NCI-H524 (cell line): ENCODE measurements at places on chromosomes 1 and 21.
A peak's percentile ranks its signal among the peaks of the same experiment; 100 is the strongest.

DNA sequence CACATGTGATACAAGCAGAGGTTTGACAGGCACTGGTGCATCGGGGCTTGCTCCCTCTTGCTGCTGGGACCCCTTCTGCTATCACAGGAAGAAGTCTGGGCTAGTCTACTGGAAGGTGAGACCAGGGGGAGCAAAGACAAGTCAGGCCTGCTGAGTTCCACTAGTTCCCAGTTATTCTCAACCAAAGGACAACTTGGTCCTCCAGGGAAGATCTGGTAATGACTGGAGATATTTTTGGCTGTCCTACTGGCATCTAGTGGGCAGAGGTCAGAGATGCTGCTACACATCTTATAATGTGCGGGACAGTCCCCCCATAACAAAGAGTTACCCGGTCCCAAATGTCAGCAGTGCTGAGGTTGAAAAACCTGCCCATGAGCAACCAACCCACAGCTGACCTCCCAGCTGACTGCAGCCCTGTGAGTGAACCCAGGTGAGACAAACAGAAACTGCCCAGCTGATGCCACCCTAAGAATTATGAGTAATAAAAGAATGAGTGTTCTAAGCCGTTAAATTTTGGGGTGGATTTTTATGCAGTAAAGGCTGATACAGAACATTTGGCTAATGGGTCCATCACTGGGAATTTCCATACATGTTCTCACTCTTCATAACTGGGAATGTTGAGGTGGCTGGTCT is 71.6 kb downstream of the NENF start:
- DNase-seq = no peak

GRCh38 chr1:51097171-51097570 is 4.9 kb upstream of the C1orf185 start:
- DNase-seq = no peak

DNA sequence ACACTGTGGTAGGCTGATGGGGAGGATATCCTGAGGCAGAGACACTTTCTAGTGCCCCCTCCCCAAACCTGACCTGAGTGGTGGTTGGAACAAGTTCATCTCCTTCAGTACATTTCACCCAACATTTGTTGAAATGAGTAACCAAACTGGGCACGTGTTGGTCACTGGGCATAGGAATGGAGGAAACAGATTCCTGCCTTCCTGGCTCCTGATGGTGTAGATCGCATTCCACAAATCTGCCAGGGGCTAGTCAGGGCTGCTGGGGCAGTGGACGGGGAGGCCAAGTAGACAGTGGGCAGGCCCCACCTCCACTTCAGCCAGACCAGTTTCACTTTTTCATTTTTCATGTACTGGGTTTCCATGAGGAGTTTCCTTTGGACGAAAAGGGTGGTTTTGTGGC is 16.5 kb upstream of the ALX3 start:
- no peak for DNase-seq

DNA sequence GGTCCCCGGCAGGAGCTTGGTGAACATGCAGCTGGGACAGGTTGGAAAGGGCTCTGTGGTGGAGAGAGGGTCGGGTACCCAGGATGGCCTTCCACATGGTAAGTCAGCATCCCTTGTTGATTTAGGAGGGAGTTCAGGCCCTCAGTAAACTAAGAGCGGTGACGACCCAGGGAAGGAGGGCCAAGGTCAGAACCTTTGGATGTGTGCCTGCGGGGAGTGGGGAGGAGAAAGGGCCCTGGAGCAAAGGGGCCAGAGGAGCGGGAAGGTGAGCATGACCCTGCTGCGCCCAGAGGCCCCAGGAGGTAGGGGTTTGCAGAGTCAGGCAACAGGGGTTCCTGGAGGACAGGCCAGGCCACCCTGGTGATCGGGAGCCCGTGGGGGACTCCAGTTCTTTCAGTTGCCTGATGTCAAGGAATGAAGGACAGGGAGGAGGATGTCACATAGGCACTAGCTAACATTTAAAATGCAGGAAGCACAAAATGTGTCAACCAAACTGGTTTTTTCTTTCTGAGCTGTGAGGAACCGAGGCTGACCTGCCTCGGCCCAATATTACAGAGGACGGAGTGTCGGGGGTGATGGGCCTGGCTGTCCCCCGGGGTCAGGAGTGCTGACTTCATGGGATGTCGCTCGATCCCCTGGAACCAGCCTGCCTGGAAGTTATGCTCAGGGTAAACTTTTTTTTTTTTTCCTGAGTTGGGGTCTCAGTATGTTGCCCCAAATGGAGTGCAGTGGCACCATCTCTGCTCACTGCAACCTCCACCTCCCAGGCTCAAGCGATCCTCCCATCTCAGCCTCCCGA is 117.4 kb upstream of the SLC45A1 start:
- DNase-seq = no peak

GRCh38 chr1:148434832-148435231 is 48.3 kb downstream of the PPIAL4G start:
- DNase-seq = no peak

DNA sequence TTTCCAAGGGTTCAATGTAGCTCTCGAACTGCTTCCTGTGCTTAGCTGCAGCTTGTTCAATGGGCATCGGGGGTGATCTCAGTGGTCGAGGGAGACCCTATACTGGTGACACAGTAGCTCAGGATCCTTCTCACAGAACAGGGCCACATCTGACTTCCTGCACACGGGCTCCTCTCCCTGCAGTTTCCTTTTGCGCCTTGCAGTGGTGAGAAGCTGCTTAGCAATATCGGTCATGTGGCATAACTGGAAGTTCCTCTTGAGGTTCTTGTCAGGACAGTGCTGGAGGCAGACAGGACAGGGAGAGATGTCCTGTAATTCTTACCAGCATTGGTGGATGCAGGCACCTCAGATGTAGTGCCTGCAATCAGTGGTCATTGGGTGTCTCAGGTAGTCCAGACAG is 140.5 kb upstream of the MAP1LC3C start:
- no peak for DNase-seq

GRCh38 chr21:43702785-43703034 is 16.2 kb upstream of the PDXK start:
- no peak for DNase-seq

DNA sequence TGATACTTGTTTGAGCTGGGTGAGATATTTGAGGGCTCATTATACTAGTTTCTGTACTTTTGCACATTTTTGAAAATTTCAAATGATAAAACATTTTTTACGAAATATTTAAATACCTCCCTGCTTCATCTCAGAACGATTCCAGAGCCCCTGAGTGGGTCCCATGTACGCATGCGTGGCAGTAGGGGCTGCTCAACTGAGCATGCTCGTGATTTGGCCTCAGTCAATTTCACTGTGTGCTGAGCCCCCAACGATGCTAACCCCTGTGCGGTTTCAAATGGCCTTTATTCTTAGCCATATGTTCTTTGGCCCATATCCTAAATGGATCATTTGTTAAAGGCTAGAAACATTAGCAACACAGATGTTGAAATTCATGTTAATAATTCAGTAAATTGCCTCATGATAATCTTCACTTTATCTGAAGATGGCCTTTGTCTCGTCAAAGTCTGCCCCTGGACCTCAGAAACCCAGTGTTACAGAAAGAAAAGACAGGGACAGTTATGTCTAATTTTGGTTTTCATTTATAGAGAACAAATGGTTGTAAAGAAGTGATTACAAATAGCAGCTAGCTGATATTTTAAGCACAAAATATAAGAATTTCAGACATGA is 108.2 kb downstream of the MRPS6 start:
- peak; percentile 6 for DNase-seq

- DNase-seq = no peak
These were observed 41.3 kb upstream of the SSX2IP start for GRCh38 chr1:84731519-84731918.
